Posterior cingulate gyrus (tissue), 11 donors: ENCODE measurements at places on chromosomes 13 and 19.

- no peak for DNase-seq
Observed at GRCh38 chr13:98571955-98572662, 4.8 kb downstream of the STK24 start.

- DNase-seq = no peak
Observed at GRCh38 chr13:113147206-113147605, 11.2 kb upstream of the PROZ start.

DNA sequence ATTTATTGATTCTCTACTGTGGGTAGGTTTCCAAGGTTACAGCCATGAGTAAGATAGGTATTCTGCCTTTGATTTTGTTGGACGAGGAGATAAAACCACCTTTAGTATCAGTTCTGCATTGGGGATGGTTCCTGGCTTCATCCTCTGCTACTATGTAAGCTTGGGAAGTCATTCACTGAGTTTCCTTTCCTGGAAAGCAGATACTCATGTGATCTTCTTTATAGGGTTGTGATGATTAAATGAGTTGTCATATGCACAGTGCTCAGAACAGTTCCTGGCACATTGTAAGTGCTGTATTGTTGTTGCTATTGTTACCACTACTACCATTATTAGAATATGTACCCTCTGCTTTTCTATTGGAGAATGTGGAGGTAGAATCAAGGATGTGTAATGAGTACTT is 13.1 kb upstream of the WTIP start:
- DNase-seq = no peak

DNA sequence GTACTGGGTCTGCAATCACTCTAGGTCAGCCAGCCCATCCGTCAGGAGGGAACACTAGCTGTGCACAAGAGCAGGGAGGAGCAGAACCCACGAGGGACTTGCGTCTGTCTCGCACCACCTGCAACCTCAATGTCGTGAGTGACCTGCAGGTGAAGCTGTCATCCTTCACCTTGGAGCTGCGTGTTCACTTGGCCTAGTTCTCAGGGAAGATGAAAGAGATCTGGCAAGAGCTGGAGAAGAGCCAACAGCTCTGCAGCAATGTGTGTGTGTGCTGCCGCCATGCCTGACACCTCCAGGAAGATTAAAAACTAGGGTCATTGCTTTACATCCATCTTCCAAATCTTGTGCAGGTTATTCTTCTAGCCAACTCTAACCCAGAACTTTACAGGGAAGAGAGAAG is 117.6 kb upstream of the MRI1 start:
- DNase-seq = no peak

- DNase-seq = no peak
Observed at GRCh38 chr19:45640849-45641273, 1.7 kb upstream of the EML2 start.

DNA sequence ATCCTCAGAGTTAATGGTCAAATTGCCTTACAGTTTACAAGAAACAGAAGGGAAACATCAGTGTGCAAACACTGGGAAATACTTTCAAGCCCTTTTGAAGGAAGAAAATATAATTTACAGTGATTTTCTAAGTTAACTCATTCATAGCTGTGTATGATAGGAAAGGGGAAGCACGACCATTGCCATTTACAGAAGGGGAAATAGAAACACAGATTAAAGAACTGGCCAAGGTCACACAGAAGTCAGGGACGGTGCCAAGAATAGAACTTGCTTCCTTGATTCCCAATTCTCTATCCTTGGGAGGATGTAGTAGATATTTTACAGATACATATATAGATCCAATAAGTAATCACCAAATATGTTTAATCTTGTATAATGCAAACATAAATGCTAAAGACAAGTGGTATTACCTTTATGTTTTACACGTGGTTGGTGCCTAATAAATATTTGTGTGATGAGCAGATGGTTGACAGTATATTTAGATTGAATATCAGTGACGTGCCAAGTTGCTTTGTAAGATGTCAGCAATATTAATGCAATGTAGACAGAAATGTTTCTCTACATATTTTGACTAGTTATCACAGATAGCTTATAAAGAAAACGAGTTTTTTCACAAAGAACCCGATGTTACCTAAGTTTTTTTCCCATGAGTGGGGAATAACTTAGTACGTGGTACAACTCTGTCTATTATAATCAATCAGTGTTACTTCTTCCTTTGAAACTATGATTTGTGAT is 73.1 kb downstream of the FLT1 start:
- DNase-seq = no peak
